ENCODE measurements at places on chromosomes 16 and 17.

GRCh38 chr17:80017226-80018010 is 18.3 kb downstream of the TBC1D16 start:
- no peak for DNase-seq

DNA sequence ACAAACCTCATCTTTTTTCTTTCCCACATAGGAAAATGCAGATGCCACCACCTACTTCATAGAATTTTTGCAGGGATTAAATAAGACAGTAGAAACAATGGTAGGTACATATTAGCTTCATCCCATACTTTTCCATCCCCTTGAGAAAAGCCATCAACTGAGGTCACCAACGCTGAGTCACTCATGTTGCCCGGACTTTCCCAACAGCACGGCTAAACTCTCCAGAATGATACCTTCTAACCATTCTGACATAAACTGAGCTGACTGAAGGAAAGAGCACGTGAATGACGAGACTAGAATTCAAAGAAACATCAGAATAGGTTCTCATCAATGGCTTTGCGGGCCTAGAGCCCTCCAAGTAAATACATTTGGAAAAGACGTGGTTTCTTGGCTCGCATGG is 146.0 kb upstream of the RCVRN start:
- DNase-seq: no peak

GRCh38 chr17:17778308-17779014 is 58.3 kb downstream of the SREBF1 start:
- DNase-seq: peak; percentile 75

- no peak for DNase-seq
Observed at GRCh38 chr17:178292-179065, 3.0 kb downstream of the DOC2B start.

GRCh38 chr17:78532922-78533640 is 44.1 kb downstream of the DNAH17 start:
- no peak for DNase-seq

All from right renal cortex interstitium (tissue), 3 donors.